RWPE2 (cell line): ENCODE measurements at places on chromosomes 3 and 15.

DNA sequence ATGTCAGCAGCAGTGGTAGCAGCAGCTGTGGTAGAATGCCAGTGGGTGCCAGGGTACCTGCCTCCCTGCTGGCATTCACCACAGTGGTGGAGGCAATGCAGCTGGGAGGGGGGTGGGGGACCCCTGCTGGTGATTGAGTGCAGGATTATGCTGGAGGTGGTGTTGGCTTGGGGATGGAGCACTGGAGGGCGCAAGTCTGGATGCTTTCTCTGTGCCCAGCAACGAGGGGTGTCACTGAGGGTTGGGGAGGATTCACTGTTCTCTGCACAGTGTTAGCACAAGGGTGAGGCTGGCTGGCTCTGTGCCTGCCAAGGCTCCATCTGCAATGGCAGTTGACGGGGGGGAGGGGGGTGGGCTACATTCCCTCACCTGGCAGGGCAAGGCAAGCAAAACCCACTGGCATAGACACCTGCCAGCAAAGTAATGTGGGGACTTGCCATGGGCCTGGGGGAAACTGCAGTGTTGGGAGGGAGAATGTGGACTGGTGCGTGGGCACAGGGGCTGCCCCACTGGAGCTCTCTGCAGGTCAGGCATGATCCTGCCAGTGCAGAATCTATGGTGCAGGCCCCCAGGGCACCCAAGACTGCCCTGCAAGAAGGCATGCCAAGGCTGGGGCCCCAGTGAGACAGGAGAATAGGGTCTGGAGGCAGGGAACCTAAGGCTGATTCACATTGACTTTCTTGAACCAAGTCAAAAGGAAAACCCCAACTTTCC lies 64.3 kb downstream of the MINDY4B start:
- DNase-seq: no peak

DNA sequence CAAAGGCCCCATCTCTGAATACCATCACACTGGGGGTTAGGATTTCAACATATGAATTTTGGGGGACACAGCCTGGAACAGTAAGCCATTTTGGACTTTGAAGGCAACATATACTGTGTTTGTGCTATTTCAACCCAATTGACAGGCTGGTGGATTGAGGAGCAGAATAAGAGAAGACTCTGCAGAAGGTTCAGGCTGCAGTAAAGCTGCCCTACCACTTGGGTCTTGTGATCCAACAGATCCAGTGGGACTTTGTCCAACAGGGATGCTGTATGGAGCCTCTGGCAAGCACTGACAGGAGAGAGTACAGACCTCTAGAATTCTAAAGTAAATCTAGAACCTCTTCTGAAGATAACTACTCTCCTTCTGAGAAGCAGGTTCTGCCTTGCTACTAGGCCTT lies 1.1 kb upstream of the BCL2L10 start:
- no peak for DNase-seq

DNA sequence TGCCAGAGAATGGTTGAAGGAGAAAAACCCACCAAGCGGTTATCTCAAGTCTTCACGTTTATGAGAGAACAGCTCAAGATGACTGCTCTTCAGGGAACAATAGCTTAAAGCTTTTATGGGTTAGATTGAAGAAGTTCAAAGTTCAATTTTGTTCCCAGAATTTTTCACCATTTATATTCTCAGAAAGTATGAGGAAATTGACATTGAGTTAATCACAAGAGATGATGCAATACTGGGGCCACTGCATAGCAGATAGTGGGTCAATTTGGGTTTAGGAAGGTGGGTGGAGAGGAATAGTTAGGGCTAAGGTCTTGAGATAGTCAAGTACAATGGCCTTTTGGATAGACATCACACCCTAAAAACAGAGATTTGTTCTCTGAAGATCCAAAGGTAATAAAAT lies 539.3 kb downstream of the SQOR start:
- DNase-seq: no peak

- no peak for DNase-seq
Measured at GRCh38 chr3:127222664-127223063, 29.7 kb downstream of the PRR23E start.

DNA sequence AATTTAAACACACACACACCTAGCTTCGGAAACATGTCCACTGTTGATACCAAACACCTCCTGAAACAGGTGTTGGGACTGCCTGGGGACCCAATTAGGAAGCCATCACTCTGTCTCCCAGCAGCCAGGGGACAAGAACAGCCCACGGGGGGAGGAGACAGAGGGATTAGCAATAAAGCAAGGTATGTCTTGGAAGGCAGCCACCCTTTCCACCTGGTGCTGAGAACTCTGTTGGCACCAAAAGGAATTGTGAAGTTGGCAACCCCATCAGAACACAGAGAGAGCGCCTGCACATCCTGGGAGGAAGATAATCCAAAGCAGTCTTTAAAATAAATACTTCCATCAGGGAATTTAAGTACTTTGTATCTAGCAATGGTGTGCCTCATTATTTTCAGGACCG lies 111.0 kb downstream of the ADAMTS17 start:
- DNase-seq: no peak

DNA sequence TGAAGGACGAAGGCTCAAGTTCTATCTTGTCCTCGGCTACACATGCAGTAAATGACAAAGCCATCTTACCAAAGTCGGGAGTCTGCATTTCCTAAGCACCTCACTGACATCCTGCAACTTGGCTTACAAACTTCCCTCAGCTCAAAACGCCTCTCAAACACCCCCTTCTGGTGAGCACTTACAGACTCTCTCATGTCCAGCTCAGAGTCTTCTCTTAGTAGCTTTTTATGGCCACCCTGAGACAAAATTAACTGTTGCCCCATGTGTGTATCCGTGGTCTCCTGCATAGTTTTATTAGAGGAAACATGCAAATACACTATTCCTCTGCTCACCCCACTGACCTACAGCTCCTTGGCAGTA lies 819.7 kb downstream of the FHIT start:
- no peak for DNase-seq

DNA sequence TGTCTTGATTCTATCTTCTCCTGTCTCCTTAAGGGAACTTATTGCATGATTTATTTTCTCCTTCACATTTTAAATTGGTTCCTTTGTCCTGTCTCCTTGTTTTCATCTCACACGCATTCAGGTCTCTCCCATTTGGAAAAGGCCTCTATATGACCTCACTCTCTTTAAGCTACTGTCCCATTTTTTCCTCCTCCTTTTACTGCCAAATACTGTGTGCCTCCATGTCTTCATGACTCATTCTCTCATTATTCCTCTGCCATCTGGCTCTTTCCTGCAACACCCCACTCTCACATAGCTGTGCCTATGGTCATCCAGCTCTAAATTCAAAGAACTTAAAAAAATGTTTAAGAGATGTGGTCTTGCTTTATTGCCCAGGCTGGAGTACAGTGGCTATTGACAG lies 48.0 kb downstream of the TYRO3 start:
- no peak for DNase-seq

DNA sequence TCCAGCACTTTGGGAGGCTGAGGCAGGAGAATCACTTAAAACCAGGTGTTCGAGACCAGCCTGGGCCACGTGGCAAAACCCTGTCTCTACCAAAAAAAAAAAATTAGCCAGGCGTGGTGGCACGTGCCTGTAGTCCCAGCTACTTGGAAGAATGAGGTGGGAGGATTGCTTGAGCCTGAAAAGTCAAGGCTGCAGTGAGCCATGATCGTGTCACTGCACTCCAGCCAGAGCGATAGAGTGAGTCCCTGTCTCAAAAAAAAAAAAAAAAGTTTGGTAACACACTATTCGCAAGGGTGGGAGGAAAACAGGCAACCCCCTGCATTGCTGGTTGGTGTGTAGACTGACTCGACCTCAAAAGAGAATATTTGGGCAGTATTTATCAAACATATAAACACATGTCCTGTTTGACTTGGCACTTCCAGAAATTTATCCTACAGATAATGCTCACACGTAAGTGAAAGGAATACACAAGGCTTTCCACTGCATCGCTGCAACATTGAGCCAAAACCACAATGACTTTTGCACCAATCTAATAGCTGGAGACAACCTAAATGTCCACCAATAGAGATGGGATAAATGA lies 3.1 kb upstream of the ANPEP start:
- no peak for DNase-seq

DNA sequence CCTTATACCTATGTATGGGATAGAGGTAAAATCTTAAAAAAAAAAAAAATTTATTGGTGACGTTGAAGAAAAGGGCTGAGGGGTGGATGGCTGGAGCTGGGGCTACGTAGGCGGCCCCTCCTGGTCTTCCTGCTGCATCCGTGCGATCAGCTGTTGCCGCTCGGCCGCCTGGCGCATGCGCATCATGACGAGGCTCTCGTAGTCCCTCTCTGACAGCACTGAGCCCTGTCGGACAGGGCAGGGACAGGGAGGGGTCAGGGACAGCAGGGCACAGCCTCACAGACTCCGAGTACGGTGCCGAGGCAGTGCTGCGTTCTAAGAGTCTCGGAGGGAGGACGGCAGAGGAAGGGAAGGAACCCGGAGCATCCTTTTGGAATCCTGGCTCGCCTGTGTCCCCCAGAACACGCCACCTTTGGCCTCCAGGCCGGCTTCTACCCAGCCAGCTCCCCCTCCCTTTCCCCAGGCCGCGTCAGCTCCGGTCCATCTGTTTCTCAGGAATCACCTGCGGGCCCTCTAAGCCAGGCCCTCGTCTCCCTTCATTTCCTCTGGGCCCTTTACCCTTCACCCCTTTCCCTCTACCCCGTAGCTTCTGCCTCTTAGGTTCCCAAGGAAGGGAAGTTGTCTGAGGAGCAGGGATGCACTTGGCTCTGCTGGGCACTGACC lies 1.8 kb upstream of the C15orf62 start:
- no peak for DNase-seq

DNA sequence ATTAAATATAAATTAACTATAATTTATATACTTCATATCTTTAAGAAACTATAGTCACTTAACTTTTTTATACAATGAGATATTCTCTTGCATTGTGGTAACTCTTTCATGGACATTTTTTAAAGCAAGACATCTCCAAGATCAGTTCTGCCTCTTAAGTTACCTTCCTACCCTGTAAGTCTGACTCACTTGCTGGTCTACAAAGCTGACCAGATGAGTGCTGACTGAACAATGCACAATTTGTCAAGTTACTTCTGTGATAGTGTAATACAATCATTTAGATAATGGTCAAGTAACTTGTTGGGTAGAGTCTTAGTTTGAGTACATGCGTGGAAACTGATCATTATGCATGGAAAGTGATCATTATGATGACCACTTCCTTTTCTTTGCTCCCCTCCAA lies 145.9 kb downstream of the MEIS2 start:
- no peak for DNase-seq

DNA sequence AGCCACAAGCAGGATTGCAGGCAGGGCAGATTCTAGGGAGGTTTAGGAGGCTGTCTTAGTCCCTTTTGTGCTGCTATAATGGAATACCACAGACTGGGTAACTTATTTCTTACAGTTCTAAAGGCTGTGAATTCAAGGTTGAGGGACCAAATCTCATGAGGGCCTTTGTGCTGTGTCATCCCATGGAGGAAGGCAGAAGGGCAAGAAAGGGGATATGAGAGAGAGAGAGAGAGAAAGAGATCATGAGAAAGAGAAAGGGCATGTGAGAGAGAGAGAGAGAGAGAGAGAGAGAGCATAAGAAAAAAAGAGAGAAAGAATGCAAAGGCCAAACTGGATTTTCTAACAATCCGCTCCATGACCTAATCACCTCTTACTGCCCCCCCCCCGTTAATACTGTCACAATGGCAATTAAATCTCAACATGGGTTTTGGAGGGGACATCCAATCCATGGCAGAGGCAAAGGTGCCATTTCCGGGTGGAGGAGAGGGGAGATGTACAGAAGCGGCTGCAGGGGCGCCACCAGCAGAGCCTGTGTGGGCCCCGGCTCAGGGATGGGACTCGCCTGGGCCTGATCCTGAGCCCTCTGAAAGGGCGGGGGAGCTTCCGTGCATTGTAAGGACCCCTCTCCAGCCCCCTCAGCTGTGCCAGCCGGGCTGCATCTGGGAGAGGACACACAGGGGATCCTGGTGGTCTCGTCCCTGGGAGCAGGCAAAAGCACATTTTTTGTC lies 20.5 kb downstream of the MRPS11 start:
- no peak for DNase-seq

GRCh38 chr3:128950223-128950938 lies 43.5 kb downstream of the CFAP92 start:
- no peak for DNase-seq
